ENCODE measurements at places on chromosomes 6 and 20.

GRCh38 chr6:155089746-155090145 is 94.6 kb downstream of the TIAM2 start:
- DNase-seq: no peak

DNA sequence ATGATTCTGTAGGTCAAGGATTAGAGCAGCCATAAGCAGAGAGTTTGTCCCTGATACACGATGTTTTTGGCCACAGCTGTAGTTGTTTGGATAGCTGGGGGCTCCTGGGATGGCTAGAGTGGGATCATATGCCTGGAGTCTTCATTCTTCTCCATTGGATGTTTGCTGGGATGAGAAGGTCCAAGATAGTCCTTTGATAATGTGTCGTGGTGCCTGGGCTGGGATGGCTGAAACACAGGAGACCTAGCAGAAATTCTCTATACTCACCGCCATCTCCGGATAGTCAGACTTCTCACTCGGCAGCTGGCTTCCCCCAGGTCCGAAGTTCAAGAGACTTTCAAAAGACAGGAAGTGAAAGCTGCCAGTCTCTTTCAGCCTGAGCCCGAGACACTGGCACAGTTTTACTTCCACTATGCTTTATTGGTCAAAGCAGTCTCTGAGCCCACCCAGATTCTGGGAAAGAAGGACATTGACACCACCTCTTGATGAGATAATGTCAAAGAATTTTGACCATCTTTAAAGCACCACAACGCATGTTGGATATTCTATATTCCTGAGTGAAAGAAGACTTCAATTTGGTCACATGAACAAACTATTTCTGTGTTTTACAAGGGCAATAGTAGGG is 16.0 kb downstream of the MARCKS start:
- DNase-seq: no peak

GRCh38 chr20:57930351-57930750 is 220.5 kb upstream of the PMEPA1 start:
- DNase-seq: no peak

DNA sequence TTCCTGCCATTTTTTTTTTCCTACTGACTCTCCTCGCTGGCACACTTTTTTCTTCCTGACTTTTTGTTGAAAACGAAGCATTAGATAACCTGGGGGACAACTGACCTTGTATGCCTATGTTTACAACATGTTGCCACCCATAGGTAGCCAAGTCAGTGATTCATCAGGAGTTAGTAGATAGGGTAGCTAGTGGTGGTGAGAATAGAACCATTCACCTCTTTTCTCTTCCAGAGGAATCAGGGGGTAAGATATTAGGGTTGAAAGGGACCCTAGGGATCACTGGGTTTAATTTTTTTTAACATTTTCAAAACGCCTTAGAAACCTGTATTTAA is 427.9 kb upstream of the FLRT3 start:
- DNase-seq: no peak

DNA sequence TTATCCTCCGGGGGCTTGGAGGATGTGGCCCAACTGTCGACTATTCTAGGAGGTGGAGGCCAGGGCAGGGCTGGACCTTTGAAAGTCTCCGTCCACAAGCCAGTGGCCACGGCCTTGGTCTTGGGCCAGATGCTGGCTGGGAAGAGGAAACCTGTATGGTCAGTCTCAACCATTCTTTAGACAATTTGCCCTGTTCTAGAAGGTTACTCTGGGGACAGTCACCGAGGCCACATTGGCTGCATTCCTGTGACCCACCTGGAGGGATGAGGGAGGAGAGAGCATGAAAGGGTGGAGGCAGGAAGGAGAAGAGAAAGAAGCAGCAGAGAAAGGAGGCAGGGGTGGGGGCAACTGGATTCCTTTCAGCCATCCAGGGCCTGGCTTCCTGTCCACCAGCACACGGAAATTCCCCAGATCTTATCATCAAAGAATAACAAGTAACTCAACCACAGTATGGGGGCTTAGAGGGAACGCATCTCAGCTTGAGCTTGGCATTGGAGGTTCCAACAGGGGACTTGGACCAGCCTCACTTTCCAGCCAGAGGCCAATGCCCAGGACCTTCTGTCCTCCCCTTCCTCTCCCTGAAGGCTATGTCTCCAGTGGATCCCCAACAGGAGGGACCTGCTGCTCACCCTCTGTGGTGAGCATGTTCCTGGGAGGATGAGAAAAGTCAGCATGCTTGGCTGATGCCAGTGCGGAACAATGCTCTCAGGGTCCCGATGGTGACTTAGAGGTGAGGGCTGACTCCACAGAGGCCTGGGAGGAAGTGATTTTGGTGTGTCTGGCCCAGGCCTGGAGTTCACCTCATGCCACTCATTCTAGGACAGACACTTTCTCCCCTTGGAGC is 30.4 kb downstream of the TGM2 start:
- no peak for DNase-seq

- DNase-seq: no peak
These were observed 9.1 kb upstream of the CAPN11 start for GRCh38 chr6:44149369-44150012.

DNA sequence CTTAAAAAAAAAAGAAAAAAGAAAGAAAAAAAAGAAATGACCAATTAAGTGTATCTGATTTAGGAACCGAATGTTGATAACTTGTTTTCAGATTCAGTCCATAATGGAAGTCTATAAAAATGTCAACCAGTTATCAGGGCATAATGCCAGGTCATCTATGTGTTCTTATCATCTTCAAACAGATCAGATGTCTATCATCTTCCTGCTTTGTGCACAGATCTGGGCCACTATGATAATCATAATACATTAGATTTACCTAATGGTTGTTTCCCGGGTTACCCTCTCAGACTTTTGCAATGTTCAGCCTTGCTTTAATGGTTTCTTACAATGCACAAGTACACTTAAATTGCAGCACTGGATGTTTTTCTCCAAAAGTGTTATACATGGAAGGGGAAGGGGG is 100.6 kb downstream of the NKAIN2 start:
- DNase-seq: no peak

DNA sequence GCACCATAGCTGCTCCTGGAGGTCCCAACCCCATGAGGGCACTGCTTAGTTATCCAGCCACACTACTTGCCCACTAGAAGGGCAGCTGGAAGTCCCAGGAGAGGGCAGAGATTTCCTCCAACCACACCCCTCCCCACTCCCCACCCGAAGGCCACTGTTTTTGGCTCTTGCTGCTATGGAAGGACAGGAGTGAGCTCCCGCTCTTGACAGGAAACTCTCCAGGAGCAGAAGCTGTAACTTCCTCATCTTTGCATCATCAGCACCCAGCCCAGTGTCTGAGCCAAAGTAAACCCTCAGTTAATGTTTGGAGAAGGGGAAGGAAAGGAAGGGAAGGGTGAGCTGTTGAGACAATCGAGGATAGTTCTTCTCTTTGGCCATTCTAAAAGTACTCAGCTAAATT is 120.7 kb downstream of the MTFR2 start:
- DNase-seq: no peak

DNA sequence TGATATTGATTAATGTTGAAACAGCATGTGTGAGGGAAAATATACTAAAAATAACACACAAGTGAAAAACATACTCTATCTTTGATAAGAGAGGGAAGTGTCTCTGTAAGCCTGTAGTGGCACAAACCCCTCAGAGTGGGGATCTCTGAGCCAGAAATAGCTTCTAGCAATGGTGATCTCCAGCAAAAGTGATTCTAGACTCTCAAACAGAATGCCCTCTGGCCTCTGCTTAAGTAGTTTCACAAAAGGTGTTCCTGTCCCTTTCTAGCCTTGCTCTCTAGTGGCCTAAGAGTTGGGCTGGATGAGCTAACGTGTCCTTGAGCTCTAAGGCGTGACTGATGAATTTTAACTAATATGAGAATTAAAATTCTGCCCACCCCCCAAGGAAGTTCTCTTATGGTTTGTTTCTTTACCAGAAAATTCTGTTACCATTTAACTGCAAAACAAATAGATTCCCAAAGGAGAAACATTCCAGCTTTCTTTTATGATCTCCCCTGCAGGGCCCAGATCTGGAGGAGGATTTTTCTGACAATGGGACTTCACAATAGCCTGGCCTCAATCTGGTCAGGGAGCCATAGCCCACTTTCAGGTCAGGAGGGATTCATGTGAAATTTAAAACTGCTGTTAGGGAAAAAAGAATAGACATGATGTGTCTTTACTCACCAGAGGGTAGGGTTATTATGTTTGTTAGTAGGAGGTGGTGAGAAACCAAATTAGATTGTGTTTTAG is 182.5 kb upstream of the LAMP5 start:
- no peak for DNase-seq

DNA sequence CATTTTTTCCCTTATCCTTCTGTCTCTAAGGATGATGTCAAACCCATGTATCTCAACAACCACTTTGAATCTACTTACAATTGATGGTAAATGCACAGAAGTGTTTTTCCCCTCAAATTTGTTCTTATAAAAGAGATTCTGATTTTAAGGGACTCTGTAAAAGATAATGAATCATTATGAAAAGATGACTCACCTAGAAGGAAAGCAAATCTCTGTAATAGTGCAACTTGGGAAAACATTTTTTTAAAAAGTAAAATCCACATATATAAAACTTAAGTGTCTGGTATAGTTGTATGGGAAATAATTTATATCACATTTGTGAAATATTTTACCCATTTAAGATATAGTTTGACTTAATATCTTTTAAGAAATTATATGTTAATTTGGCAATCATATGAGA is 137.0 kb downstream of the TINAG start:
- DNase-seq: no peak

GRCh38 chr20:57974863-57975262 is 253.6 kb downstream of the ANKRD60 start:
- DNase-seq: no peak

- no peak for DNase-seq
These were observed 19.8 kb upstream of the FANCE start for GRCh38 chr6:35432291-35432690.

DNA sequence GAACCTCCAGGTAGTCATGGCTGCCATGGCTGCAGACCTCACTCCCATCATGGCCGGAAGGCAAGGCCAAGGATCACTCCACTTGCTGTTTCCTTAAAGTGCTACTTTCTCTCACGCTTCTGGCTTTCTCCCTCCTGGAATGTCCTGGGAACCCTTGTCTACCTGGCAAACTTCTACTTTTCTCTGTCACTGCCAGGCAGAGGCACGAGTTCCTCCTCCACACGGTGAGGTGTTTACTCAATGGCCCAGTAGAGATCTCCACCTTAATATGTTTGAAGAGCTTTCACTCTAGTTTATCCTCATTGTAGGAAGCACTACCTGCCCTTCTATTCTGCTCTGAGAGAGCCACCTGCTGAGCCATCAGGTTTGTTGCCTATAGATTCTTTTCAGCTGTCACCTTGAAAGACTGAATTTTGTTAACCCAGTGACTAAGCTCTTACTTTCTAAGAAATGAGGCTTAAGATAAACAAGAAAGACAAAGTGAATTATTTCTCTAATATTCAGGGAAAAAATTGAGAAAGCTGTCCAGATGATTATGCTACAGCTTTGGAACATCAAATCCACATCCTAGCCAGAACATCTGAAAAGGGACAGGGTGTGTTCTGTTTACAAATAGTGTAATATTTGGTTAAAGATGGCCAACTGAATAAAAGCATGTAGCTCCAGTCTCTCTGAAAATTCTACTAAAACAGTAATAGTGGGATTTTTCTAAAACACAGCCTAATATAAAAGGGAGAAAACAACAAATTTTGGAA is 54.9 kb downstream of the PLAGL1 start:
- DNase-seq: no peak

GRCh38 chr6:130432838-130433237 is 67.0 kb downstream of the TMEM200A start:
- no peak for DNase-seq

DNA sequence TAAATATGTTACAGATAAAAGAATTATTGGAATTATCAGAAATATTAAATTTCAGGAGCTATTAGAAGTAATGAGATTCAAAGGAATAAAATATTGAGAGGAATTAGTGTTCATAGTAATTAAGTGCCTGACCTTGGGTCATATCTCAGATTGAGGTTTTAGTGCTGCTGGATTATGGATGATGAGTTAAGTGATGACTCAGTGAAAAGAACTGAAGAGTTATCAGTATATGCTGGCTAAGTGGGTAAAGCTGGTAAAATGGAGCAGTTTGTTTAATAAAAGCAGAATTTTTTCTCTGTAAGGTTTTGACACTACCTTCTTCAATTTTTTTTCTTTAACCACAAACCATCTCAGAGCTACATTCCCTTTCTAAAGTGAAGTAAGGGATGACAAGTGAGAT is 206.7 kb downstream of the MANEA start:
- DNase-seq: no peak

All from fibroblast of skin of left biceps (primary cell).